ENCODE measurements at places on chromosomes 5 and 9.

- ATAC-seq = no peak
These were observed 16.9 kb upstream of the FER start for GRCh38 chr5:108730617-108731340.

DNA sequence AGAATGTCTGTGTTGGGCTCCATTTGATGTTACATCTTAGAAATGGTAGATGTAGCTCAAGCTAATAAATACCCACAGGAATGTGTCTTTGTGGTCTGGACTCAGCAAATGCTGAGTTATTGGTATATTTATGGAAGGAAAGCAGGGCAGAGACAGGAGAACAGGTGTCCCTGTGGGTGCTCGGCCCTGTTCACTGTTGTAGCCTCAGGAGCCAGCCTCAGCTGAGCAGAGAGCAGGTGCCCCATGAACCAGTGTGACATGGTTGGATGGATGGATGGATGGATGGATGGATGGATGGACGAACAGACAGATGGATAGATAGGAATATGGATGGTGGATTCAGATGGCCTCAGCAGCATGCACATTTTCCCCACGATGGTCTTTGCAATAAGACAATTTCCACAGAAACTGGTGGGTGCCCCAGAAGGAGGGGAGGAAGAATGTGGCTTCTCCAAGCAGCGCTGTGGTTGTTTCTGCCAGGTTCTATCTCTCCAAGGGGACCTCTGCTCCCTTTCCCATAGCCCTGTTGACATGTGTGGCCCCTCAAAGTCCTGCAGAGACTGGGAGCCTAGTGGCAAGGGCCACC is 8.2 kb upstream of the IRF1 start:
- no peak for ATAC-seq

- no peak for ATAC-seq
These were observed 135.5 kb upstream of the EFNA5 start for GRCh38 chr5:107806271-107806670.

DNA sequence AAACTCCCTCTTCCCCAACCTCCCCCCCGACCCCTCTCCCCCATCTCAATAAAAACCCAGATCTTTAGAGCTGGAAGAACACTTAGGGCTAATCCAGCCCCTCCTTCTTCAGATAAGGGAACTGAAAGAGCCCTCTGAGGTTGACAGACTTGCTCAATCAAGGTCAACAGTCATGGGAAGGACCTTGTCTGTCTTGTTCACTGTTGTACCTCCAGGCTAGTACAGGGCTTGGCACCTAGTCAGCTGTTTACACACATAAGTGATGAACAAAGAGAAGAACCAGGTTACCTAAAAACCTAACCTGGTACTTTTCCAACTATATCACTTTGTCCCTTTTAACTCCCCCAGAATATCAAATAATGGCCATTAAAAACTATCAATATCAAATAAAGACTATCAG is 2.4 kb downstream of the TTC39B start:
- no peak for ATAC-seq

GRCh38 chr5:100691085-100691484 is 155.9 kb downstream of the FAM174A start:
- ATAC-seq = no peak

DNA sequence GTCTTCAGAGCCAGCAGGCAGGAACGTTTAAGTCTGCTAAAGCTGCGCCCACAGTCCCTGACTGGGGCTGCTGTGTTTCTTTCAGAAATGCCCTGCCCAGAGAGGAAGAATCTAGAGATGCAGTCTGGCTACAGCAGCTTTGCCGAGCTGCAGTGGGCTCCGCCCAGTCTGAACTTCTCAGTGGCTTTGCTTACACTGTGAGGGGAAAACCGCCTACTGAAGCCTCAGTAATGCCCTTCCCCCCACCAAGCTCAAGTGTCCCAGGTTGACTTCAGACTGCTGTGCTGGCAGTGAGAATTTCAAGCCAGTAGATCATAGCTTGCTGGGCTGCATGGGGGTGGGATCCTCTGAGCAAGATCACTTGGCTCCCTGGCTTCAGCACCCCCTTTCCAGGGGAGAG is 78.4 kb downstream of the SREK1 start:
- ATAC-seq = no peak

DNA sequence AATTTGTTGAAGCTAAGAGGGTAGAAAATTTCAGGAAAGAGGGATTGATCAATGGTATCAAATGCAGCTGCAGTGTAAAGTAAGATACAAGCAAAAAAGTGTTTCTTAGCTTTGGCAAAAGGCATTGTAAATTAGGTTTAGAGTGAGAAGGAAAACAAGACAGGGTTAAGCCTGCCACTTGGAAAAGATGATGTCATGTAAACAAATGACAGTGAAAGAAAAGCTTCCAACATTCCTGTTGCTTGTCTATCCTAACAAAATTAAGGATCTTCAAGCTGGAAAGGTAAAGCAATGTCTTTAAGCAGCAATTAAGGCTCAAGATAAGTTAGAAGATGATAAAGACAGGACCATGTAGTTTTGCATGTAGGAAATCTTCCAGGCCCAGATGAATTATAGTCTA is 139.1 kb upstream of the PPP2R2B start:
- no peak for ATAC-seq

DNA sequence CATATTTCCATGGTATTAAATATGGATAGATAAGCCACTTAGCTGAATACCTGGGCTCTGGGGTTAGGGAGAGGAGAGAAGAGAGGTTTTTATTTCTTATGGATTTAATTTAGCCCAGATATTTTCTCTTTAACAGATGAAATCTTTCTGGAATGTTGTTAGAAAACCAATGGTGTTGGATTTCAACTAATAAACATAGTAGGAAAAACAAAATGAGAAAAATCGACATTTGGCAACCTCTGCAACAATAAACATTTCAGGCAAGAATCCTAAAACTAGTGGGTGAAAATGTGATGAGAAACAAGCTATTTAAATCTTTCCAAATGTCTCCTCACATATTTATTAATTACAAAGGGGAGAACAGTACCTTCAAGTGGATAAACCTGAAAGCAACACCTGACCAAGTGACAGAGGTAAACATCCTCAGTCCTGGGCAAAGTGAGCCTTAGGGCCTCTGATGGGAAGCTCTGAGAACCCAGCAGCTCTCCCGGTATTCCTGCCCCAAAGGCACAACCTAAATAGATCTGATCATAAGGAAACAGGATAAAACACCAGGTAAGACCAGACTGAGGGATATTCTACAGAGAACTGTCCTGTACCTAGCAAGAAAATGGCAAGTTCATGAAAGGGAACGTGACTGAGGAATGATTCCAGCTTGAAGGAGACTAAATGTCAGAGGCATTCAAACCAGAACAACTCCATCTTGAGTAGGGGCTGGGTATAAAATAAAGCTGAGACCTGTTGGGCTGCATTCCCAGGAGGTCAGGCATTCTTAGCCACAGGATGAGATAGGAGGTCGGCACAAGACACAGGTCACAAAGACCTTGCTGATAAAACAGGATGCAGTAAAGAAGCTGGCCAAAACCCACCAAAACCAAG is 163.7 kb downstream of the ESM1 start:
- no peak for ATAC-seq

- ATAC-seq = peak; percentile 76
These were observed 35.3 kb downstream of the UBE2QL1 start for GRCh38 chr5:6483880-6484382.

GRCh38 chr5:1658665-1659064 is 134.9 kb upstream of the LPCAT1 start:
- no peak for ATAC-seq

DNA sequence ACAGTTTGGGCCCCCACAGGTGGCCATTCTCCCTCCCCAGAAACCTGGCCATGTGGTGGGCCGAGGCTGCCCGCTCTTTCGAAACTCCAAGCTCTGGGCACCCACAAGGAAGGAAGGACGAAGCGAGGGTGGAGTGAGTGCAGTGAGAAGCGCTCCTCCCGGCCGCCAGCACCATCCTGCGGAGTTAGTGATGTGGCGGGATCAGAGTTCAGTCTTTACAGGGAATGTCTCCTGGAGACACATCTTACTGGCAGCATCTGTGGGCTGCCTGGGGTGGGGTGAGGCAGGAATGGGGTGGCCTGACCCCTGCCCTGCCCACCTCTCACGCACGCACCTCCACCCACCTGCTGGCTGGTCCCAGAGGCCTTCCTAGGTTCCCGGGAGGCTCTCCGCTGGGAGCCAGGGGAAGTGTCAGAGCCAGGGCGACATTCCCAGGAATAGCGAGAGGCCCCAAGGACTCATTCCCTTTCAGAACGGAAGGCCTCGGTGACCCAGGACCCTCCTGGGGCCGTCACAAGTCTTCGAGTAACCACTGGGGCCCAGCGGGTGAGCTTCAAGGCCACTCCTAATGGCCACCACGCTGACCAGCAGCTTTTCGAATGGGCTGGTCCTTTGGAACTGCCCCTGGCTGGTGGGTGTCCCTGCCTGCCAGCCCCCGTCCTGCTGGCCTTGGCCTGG is 5.5 kb upstream of the RNU6ATAC start:
- no peak for ATAC-seq

GRCh38 chr5:6710070-6710469 is 3.2 kb upstream of the TENT4A start:
- ATAC-seq = no peak

- ATAC-seq = no peak
These were observed 30.2 kb downstream of the WDR36 start for GRCh38 chr5:111122398-111122797.

DNA sequence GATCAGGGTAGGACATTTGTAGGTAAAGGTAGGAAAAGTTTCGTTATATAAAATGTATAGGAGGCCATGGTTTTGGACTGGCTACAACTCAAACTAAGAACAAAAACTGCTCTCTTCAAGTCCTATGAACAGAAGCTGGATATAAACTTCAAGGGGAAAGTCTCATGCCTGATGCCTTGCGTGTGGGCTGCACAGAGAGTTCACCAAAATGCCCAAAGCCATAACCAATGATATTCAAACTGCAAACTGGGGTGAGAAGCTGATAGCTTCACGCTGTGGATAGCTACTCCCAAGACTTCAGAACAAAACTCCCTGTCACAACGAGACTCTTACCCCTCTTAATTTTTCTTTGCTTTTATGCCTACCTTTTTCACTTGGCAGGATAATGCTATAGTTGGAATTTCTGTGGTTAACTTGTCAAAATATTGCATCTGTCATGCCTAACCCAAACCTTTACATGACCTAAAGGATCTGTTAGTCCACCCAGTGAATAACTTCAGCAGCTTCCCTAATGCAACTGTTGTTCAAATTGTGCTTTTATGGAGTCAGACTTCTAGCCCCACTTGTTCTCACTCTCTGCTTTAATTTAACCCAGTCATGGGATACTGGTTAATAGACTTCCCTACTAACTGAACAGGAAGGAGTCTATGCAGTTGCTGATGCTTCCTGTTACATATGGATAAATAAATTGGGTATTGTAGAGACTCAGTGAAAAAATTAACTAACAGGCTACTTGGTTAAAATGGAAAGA is 71.9 kb downstream of the SFXN1 start:
- ATAC-seq = no peak

DNA sequence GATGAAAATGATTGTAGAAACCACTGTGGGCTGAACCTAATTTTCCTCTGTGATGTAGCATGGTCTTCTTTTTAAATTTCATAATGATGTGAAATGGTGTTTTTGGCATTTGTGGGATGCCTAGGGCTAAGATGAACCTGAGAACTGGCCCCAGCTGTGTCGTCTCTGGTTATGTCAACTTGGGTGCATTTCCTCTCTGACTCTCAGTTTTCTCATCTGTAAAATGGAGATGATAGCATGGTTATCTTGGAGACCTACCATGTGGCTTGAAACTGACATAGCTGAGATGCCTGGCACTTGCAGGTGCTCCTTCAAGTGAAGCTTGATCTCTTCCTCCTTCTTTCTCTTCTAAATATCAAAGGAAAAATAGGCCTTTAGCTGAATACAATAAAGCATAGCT is 77.8 kb downstream of the BOD1 start:
- ATAC-seq = no peak

DNA sequence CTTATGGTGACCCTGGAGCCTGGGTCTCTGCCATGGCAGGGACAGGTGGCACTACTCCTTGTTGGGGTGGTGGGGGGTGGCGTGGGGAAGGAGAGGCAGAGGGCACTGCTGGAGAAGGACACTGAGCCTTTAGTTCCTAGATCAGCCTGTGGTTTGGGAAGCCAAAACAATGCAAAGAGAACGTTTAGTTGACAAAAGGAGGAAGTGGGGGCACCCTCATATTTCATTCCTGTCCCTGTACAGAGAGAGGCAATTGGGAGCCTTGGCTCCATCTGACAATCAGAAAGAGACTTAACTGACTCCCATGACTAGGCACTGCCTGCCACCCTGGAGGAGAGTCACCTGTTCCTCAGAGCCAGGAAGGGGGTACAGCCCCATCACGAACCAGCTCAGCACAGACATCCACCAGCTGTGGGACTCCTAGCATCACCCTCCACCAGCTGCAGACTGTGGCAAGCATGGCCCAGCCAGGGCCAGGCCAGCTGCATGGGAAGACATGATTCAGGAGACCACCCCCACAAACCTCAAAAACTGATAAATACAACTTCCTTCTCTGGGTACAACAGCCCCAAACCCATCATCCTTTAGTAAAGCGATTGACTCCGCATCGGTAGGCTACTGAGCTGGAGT is 257.5 kb downstream of the HSPA4 start:
- no peak for ATAC-seq

GRCh38 chr9:90789862-90790261 is 11.8 kb upstream of the SYK start:
- no peak for ATAC-seq

DNA sequence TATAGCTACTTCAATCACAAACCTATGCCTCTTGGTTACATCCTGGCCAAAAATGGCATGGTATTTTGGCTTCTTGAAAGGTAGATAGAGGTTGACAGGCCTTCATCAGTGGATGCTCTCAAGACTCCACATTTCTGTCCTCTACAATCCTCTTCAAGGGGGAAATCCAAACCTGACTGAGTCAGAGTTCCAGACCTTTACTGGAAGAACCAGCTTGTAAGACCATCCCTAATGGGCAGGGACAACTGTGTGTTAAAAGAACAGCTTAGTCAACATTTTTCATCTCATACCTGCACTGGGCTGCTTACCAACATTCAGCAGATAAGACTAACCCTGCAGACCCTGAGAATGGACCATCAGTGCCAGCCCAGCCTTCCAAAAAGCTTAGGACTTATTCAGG is 155.7 kb downstream of the CDK5RAP2 start:
- no peak for ATAC-seq

DNA sequence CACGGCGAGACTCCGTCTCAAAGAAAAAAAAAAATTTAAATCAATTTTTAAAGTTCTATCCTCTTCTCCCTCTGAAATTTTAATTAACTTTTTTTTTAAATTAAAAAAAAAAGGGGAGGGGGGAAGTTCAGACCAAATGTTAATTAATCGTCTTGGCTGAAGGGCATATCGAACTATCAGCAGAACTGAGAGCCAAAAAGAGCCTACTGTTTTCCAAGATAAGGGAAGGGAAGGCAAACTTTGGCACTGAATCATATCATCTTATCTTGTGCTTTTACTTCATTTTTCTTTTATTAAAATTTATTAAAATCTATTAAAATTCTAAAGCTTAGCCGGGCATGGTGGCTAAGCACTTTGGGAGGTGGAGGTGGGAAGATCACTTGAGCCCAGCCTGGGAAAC is 45.9 kb upstream of the MTMR12 start:
- ATAC-seq = no peak

GRCh38 chr5:41960481-41960880 is 35.4 kb downstream of the FBXO4 start:
- ATAC-seq = no peak
